ENCODE measurements at places on chromosomes 1 and 21.

DNA sequence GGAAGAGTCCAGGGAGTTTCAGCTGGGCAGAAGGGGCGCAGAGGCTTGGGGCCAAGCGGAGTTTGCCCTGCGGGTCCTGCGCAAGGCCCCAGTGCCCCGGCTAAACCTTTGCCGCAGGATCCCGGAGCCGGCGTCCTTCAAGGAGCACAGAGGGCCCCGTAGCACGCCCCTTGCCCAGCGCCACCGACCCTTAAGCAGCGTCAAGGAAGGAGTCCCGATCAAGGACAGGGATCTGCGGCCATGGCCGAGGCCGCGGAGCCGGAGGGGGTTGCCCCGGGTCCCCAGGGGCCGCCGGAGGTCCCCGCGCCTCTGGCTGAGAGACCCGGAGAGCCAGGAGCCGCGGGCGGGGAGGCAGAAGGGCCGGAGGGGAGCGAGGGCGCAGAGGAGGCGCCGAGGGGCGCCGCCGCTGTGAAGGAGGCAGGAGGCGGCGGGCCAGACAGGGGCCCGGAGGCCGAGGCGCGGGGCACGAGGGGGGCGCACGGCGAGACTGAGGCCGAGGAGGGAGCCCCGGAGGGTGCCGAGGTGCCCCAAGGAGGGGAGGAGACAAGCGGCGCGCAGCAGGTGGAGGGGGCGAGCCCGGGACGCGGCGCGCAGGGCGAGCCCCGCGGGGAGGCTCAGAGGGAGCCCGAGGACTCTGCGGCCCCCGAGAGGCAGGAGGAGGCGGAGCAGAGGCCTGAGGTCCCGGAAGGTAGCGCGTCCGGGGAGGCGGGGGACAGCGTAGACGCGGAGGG is 520 bp downstream of the CLIC6 start:
- DNase-seq, result no peak

GRCh38 chr1:209456878-209457277 is 126.6 kb upstream of the CAMK1G start:
- DNase-seq, result no peak

- DNase-seq, result no peak
Measured at GRCh38 chr1:117167402-117167801, 43.3 kb downstream of the VTCN1 start.

- DNase-seq, result no peak
Measured at GRCh38 chr1:90507173-90507572, 209.9 kb downstream of the BARHL2 start.

- no peak for DNase-seq
Measured at GRCh38 chr1:182635871-182636270, 31.7 kb upstream of the RGS16 start.

DNA sequence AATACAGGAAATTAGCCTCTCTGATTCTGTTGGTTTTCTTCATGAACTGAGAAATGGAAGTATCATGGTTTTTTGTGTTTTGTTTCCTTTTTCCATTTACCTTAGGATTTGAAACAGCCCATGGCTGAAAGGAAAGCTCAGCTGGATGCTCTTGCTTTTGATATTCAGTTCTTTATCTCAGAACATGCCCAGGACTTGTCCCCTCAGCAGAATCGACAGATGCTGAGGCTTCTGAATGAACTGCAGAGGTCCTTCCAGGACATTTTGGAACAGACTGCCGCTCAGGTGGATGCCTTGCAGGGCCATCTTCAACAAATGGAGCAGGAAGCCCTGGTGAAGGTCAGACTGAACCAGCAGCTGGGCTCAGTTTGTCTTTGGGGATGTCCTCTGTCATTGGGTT is 142.4 kb downstream of the MACF1 start:
- no peak for DNase-seq

DNA sequence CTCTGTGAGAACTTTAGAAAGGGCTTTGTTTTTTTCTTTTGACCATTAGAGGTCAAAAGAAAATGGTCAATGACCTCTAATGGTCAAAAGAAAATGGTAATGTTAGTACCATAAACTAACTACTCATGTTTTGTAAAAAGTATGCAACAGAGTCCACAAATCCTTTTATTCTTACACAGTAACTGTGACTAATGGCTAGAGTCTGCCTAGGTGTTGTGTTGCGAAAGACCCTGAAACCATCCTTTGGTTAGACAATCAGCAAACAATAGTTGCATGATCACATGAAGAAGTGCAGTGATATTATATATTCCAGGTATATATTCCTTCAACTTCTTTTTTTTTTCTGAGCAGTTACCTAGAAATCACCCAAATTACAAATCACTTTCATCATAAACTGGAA is 40.9 kb downstream of the NEGR1 start:
- DNase-seq, result no peak

DNA sequence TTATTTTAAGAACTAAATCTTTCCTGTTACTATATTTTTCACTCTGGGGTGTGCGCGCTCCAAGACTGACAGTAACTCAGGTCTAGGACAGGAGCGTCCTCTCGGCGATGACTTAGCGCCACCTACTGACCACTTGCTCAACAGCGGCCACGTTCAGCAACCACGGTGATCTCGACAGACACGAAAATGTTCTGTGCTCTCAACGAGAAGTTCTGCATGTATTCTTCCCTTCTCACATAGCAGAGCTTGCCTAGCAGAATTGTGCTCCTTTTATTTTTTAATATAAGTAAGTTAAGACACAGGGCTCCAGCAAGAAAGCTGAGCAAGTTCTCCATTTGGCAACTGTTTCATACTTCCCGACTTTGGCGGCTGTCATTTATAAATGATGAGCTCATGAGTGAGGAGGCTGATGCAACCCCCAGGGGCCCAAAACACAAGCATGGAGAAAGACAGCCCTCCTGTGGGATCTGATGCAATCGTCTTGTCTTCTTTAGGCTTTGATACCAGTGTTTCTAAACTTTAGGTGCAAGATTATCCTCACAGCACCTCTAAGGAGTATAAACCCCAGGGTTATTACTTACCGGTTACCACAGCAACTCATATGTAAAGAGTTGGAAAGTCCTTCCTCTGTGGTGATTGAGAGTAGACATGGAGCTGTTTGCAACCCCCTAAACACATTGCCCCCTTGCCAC is 92.6 kb downstream of the HHIPL2 start:
- peak; percentile 76 for DNase-seq

GRCh38 chr1:46456411-46456963 is 33.1 kb upstream of the DMBX1 start:
- DNase-seq, result peak; percentile 2

- no peak for DNase-seq
Measured at GRCh38 chr1:52203935-52204625, 62.2 kb downstream of the ZFYVE9 start.

DNA sequence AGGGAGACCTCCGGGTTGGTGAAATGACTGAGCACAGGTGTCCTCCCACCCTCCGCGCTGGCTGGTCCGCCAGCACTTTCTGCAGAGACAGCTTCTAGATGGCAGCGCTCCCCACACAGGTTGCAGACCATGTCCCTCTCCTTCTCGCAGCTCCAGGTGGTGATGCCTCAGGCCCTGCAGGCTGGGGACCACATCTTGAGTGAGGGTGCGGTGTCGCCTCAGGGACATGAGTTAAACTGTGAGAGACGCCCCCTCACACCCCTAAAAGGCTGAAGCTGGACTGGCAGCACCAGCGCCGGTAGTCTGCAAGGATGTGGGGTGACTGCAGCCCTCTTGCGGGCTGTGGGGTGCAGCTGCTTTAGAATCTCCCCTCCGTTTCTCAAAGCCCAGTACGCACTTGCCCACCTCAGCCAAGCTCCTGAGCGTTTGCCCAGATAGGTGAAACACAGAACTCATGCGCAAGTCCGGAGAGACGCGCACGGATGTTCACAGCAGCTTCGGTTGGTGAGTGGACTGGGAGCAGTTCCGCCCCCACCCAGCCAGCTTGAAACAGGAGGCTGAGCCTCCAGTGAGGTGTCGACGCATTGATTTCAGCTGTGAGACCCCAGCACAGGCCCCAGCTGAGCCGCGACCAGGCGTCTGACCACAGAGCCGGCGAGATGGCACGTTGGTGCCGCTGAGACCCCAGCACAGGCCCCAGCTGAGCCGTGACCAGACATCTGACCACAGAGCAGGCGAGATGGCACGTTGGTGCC is 28.6 kb downstream of the COL6A1 start:
- no peak for DNase-seq

- DNase-seq, result no peak
Measured at GRCh38 chr1:158933621-158934020, 2.3 kb downstream of the PYHIN1 start.

DNA sequence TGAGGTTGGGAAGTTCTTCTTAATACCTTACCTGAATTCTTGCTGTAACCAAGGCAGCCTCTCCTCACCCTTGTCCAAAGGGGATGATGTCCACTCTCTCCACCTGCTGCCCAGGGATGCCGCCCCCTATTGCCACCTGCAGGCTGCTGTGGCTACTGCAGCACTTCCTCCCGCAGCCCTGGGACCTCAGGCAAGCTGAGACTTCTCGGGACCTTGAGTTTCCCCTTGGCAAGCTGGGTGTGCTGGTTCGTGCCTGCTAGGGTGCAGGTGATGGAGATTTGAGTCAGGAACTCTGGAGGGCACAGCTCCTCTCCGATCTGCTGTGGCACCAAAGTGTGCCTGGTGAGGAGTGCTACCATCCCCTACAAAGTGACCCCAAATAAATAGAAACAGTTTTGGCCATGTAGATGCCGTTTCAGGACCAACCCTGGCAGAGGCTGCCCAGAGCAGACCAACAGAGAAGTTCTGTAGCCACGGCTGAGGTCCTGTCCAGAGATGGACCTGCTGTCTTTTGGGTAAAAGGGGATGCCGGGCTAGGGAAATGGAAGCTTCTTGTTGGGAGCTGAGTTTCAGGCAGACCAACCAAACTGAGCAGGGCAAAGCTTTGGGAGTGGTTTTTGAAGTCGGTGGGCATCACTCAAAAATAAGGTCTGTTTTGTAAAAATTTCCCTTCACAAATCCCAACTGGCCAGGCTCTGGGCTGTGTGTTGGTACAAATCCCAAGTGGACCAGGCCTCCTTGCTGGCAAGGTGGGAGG is 31.7 kb downstream of the RUNX3 start:
- DNase-seq, result no peak

GRCh38 chr1:214957330-214958137 is 125.0 kb upstream of the KCNK2 start:
- peak; percentile 3 for DNase-seq

DNA sequence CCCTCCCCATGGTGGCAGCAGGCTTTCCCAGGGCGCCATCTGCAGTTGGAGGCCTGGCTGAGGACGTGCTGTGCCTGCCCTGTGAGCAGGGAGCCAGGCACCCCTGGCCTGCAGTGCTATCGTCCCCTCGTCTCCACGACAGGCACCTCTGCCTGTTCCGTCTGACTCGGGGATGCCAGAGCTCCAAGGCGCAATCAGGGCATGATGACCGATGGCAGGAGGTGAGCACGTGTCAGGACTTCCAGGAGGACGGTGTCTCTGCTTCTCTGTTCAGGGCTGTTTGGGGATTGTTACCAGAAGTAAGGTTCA is 125.2 kb downstream of the PCBP3 start:
- no peak for DNase-seq

DNA sequence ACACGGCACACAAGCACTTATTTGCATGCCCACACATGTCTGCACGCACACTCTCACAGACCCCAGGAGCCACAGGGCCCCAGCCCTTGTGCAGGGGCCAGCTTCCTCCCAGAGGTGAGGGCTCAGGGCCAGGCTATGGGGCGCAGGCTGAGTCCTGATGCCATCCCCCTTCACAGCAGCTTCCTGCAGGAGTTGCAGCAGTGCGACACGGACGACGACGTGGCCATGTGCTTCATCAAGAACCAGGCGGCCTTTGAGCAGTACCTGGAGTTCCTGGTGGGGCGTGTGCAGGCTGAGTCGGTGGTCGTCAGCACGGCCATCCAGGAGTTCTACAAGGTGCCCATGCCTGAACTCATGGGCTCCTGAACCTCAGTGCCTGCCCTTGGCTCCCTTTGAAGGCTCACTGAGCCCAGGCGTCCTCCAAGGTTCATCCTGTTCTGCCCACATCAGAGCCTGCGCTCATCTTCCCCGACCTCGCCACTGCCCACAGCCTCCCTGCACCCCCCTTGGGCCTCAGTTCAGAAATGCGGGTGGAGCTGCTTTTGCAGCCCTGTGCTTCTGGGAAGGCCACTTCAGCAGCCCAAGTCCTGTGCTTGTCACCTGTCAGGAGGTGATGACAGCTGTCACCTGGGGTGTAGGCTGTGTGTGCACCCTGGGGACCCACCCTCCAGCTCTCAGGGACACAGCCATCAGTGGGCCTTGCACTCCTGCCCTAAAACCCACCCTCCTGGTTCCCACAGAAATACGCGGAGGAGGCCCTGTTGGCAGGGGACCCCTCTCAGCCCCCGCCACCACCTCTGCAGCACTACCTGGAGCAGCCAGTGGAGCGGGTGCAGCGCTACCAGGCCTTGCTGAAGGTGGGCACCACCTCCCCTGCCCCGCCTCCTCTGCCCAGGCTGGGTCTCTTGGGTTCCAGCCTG is 66.6 kb downstream of the TRIM11 start:
- DNase-seq, result no peak

DNA sequence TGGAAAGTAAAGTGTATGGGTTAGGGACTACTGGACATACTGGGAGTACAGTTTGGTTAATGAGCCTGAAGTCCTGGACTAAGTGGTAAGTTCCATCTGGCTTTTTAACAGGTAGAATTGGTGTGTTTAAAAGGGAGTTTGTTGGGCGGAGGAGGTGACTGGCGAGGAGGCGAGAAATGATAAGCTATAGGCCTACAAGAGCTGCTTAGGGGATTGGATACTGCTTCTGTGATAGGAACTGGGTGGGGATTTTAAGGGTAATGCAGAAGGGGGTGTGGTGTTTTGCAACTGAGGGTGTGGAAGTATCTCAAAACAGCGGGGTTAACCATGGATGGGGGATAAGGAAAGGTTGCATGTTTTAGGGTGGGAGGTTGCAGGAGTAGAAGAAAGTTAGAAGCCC is 3.5 kb downstream of the ERVH48-1 start:
- DNase-seq, result no peak

- no peak for DNase-seq
Measured at GRCh38 chr1:236702791-236703394, 16.6 kb downstream of the ACTN2 start.

DNA sequence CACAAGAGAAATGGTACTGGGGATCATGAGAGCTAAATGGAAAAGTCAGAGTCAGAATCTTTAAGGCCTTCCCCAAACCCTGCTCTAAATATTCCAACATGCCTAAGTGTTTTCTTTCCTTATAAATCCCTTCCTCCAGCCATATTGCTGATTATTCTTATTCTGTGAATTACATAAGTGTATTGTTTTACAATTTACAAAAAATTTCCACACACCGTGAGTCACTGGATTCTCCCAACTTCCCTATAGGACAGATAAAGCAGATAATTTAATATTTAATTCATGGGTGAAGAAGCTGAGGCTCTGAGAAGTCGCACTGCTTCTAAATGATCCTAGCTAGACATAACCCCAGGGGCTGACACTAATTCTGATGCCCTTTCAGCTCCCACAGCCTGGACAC is 243.3 kb upstream of the JUN start:
- no peak for DNase-seq

DNA sequence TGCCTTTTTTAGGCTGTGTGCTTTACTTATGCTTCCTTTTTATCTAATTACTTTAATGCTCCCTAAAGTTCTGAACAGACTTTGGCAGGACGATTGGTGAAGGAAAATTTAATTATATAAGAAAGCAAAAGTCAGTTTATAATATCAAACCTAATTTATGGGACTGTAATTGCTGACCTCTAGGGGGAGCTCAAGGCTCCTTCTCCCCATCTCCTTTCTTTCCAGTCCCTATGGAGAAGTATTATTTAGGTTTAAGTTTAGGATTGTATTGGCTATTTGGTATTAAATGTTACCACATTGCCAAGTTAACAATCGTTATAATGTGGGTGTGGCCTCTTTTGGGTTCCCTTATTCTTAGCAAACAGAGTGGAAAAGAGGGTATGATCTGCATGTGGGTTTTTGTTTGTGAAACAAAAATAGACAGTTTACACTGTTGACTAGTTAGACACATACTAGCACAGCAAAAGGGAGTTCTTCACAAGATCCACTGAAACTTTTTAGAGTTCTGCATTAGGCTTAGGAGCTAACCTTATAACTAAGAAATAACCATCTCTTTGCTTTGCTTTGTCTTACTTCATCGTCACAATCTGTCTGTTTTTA is 48.2 kb upstream of the TNFSF4 start:
- no peak for DNase-seq

Measured in DMS 273 treated with DMSO at 0.1 percent for 48 hours (cell line).